ENCODE measurements at places on chromosomes 1 and 21.

GRCh38 chr1:234135501-234135900 lies 231.0 kb downstream of the SLC35F3 start:
- no peak for DNase-seq

DNA sequence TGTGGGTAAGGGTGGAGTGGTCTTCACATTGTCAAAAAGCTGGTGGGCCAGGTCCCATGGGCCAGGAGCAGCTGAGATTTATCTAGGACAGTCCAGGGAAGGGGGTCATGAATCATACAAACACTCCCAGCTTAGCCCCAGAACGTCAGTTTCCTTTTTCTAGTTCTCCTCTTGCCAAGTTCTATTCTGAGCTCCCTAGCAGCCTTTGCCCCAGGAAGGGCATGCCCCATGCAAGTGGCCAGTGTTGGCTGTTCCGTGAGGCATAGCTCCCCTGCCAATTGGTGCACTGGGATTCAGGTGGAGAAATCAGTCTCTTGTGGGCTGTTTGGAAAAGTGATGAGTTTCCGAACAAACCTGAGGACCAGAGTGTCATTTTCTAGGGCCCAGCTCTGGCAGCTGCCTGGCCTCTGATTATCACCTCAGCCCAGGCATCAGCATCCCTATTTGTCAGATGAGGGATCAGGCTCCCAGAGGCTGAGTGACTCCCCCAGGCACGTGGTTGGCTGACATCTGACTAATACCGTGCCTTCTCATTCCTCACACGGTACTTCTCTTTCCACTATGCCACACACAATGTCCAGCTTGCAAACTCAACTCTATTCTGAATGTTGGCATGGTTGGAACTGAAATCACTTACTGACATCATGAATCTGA lies 14.2 kb upstream of the MYOM3 start:
- no peak for DNase-seq

DNA sequence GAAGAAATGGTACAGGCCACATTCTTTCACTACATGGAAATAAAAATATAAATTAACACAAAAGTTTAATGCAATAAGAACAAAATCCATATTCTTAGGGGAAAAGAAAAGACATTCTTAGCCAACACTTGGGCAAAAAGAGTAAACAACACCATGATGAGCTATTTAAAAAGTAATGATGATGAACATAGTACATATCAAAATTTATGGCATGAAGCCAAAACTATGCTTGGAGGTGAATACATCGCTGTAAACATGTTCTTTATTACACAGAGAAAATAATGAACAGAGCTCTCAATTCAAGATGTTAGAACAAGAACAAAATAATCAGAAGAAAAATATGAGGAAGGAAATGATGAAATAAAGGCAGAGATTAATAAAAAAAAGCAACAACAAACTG lies 158.2 kb downstream of the ZSCAN20 start:
- DNase-seq = no peak

GRCh38 chr1:191953526-191953925 lies 204.7 kb upstream of the RGS18 start:
- no peak for DNase-seq

- no peak for DNase-seq
These were observed 29.3 kb downstream of the TMCC2 start for GRCh38 chr1:205256951-205257625.

GRCh38 chr1:234206651-234207284 lies 166.5 kb upstream of the COA6 start:
- DNase-seq = no peak

GRCh38 chr1:38502758-38503157 lies 356.8 kb downstream of the RRAGC start:
- no peak for DNase-seq

DNA sequence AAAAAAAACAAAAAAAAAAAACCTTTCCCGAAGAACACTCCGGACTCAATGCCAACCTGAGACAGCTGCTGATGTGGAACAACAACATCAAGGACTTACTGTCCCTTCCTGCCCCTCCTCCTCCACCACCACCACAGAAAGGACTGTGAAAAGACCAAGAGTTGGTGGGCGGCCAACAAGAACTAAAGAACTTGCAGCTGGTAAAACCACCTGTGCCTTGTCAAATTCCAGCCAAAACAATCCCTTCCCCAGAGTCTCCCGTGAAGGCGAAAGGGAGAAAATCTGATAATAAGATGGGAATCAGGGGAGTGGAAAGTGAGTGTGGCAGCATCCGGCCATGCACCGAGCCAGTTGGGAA lies 88.9 kb downstream of the PROX1 start:
- DNase-seq = peak; percentile 29

DNA sequence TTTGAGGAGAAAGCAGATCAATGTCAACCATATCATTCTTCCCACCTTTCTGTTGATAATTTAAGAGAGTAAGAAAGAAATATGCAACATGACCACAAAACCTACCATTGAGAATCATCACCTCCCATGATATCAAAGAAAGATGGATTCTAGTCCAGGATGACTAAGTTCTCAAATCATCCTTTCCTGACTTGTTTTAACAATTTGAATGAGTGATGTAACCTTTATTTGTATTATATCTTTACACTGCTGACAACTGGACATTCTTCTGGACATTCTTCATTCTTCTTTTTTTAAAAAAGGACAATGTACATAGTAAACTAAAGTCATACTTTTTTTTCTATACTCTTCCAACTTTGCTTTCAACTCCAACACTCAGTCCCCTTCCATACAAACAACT lies 9.5 kb downstream of the PSMB4 start:
- DNase-seq = no peak

DNA sequence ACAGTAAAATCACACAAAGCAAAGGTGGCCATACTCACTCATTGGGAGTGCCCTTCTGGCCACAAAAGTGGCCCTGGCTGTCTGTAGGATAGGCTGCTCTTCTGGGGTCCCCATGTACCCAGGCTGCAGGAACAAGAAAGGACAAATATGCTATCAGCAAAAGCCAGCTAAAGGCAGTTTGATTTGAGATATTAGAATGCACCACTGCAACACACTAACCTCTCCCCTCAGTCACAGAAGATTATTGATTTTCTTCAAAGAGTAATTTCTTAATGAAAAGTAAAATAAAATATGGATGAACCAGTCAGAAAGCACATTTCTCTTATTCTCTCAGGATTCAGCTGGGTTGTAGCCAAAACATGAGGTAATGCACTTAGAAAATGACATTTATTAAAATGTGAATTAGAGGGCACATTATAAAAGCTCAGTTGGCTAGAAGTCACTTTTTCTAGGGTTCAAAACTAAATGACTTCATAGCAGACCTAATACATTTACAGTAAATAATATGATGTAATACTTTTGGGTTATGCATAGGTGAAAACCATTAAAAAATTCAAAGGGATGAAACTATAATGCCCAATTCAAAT lies 140.8 kb downstream of the LHX8 start:
- DNase-seq = no peak

- no peak for DNase-seq
These were observed 1.6 kb downstream of the STPG1 start for GRCh38 chr1:24411963-24412362.

DNA sequence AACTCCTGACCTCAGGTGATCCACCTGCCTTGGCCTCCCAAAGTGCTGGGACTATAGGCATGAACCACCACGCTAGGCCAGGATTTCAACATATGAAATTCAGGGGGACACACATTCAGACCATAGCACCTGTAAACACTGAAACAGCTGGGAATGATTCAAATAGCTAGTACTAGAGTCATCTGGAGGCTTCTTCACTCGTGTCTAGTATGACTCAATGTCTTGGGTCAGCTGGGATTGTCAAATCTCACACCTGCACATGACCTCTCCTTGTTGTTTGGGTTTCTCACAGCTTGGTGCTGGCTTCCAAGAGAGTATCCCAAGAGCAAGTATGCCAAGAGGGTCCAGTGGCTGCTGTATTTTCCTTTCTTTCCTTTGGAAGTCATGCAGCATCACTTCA lies 75.1 kb downstream of the PGM1 start:
- DNase-seq = no peak

DNA sequence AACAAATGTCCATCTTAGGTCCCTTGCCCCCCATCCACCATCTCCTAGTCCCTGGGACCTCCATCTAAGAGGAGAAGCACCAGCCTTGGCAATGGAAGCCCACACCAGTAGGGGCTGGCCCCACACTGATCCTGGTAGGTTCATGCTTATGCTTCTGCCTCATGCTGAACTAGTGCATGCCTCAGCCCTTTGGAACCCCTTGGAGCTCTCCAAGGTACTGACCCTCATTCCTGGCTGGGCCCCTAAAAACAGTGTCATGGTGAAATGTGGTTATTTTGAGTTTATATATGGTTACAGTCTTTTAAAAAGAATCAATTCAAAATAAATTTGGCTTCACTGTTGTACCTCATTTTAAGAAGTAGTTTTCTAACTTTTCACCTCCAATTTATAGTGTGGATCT lies 108.3 kb downstream of the HIVEP3 start:
- peak; percentile 36 for DNase-seq

DNA sequence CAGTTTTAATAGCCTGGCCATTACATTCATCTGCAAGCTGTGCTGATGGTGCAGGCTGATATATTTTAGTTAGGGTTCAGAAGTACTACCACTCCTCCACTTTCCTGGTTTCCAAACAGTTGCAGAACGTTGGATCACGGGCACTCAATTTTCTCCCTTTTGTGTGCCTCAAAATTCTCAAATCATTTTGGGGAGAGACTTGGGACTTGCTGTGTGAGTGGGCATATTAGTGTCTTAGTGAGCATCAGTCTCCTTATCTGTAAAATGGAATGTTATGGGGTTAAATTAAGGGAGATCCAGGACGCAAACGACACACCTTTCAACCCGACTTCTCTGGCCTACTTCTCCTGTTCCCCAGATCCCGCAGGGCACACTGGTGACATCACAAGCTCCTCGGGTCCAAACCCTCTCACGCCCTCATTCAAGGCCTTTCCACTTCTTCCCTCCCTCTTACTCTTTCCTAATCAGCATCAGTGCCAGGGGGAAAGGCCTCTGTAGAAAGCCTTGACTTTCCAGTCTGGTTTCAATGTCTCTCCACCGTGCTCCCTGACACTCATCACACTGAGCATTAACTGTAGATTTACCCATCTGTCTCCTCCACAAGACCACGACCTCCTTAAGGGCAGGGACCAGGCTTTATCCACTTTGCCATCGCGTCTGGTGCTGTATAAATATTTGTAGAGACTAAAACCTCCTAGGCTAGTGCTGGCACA lies 1.2 kb downstream of the PIGP start:
- DNase-seq = peak; percentile 76

DNA sequence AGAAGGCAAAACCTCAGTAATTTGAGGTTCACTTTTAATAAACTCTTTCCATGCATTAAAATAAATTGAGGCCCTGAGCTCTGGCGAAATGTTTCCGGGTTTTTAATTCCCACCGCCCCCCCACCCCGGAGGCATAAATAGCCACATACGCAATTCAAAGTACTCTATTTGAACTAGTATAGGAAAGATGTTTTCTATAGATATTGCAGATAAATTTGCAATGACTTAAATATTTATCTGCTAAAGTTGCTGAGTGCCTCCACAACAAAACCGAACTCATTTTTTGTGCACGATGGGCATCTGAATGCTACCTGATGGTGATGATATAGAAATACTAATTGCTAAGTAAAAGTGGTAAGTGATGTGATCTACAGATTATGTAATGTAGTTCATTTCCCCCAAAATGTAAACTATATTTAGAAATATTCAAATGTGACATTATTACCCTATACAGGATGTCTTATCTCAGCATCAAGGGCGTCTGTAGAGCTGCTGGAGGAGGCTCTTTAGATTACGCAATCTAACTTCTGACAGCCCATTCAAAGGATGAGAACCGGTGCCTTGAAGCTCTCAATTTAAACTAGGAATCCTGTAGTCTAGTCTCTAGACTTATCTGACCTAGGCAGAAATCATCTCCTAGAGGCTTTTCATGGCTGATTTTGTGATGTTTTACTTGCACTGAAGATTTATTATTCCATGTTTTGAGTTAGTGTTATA lies 8.5 kb downstream of the IRF2BP2 start:
- no peak for DNase-seq

DNA sequence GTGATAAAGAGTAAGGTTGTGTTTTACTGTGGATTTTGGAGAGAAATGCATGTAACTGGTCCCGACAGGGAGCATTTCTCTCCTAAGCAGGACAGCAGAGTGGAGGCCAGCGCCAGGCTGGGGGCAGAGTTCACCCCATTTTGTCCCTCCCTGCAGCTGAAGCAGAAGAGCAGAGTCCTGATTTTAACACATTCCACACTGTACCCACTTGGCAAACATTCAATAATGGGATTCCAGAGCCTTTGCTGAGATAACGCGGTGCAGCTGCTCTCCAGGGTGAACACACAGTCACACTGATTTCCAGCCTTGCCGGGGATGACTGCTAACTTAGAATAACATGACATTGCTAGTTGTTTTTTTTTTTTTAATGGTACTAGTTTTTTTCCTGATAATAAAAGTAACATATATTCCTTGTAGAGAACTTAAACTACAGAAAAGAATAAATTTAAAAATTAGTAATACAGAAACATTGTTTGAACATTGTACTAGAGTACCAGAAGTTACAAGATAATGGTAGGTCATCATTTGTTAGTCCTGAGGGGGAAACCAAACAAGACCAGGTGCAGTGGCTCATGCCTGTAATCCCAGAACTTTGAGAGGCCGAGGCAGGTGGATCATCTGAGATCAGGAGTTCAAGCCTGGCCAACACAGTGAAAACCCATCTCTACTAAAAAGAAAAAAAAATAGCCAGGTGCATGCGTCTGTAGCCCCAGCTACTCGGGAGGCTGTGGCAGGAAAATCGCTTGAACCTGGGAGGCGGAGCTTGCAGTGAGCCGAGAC lies 77.2 kb downstream of the SCCPDH start:
- no peak for DNase-seq

DNA sequence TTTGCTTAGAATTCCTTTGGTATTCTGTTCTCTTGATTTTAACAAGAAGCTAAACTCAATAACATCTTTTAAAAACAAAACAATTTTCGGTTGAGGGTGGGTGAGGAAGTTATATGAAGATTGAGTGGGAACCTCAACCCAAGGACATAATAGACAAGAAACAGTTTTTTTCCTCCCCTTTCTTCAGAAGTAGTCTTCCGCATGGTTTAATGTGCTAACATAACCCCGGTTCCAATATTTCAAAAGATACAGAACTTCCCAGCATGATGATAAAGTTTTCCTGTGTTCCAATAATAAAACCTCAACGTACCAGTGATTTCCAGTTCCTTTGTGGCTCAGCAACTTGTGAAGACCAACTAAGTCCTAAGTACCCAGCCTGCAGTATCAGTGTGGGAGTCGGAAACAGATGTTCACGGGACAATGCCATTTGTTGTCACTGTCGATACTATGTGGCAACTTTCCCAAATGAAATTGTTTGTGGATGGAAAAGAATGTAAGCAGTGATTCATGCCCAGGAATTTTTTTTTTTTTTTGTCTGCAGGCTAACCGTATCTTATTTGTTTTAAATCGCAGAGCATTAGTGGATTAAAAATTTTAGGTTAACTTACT lies 48.5 kb downstream of the NR5A2 start:
- no peak for DNase-seq

GRCh38 chr1:193516755-193517388 lies 330.5 kb upstream of the B3GALT2 start:
- DNase-seq = no peak

DNA sequence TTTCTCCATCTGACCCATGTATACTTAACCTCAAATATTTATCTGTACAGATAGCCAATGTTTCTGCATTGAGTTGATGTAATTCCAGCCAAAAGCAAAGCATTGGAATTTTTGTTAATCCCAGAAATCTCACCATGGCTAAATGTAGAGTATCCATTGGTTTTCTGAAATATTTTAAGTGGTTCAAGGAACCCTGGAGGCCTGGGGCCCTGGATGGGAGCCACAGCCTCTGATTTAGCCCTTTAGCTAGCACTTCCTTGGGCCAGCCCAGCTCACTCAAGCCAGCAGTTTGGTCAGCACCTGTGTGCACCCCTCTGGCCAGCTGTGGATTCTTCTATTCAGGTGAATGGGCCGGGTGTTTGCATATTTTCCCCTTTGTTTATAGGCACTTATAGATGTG lies 18.8 kb upstream of the EPS8L3 start:
- no peak for DNase-seq

Measured in right kidney (tissue), 9 donors.